ENCODE measurements at places on chromosomes 2 and 18.

DNA sequence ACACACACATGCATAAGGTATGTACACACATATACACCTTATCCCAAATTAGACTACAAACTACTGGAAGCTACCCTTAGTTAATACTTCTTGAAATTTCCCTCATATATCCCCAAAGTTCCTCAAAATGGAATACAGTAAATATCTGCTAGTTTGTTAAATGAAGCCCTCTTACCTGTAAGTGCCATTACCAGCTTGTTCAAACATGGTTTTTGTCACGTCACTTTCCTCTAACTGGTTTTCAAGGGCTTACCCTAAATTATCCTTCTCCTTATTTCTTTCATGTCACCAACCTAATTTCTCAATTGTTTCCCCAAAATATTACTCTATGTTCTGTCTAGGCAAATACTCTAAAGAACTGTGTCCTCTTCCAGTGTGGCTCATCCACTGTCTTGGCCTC is 24.4 kb upstream of the KIDINS220 start:
- DNase-seq, result no peak

- no peak for DNase-seq
Measured at GRCh38 chr2:45627911-45628310, 16.8 kb upstream of the SRBD1 start.

GRCh38 chr18:76416911-76417310 is 78.1 kb downstream of the ZNF516 start:
- DNase-seq, result no peak

- no peak for DNase-seq
Measured at GRCh38 chr2:66573821-66574233, 138.9 kb downstream of the MEIS1 start.

DNA sequence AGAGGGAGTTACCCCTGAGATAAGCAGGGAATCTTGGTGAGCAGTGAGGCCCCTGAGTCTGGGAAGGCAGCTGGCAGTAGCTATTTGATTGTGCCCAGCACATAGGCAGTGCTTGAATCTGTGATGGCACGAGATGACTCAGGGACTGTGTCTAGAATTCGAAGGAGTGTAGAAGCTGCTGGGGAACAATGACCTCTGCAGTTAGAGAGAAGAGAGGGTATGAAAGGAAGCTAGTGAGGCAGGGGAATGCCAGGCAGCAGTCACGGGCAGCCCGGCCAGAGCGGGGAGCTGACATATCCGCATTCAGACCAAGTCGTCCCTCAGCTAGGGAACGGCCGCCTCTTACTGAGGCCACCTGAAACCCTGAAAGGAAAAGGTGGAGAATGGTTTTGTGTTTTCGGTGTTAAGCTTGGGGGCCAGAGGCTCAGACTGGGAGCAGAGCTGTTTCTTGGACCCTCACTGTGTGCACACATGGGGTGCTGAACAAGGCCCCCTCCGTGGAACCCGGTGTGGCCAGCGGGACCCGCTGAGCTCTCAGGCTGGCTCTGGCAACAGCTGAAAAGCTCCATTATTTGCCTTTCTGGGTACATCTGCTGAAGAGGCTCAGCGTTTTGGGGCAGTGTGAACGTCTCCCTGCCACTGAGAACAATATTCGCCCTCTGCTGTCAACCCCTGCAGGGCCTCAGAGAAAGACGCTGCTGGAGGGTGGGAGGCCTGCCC is 32.9 kb downstream of the ARHGEF4 start:
- no peak for DNase-seq

DNA sequence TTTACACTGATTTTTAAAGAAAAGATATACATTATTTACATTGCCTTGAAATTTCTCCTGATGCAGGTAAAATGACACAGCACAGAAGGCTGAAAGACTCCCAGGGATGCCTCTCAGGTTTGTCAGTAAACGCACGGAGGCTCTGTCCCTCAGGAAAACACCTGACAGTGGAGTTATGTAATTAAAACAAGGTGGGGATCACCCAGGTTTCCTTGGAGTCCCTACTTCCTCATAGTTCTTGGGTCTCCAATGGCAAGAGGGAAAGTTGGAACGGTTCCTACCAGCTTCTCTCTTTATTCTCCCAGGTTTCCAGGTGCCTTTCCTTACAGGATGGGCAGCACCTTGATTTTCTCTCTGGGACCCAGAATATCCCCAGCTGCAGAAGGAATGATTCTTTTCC is 654.8 kb downstream of the SLC4A3 start:
- DNase-seq, result no peak

GRCh38 chr2:222481941-222482340 is 57.6 kb downstream of the SGPP2 start:
- no peak for DNase-seq

DNA sequence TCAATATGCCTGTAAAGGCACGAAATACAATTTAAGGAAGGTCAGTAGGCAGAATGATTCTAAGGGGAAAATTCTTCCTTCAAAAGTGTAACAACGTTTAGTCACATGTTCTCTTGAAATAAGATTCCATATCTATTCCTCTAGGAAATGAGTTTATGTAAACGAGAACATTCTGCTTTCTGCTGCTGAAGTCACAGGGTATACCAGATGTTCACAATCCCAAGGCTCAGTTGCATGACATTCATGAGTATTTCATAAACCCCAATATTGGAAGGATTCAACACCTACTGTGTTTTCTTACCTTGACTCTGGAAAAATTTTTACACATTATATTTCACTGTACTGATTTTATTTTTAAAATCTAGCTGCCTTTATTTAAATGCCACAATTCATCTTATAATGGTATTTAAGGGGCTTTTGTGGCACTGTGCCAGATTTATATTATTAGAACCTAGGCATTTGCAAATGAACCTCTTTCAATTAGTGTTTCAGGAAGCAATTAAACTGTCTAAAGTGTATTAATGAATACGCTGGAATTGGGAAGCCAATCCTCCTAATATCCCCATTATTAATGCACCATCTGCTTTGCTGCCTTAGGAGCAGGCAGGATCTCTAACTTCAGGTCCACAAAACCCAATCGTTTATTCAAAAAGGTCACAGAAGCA is 542.6 kb upstream of the KLHL29 start:
- no peak for DNase-seq

DNA sequence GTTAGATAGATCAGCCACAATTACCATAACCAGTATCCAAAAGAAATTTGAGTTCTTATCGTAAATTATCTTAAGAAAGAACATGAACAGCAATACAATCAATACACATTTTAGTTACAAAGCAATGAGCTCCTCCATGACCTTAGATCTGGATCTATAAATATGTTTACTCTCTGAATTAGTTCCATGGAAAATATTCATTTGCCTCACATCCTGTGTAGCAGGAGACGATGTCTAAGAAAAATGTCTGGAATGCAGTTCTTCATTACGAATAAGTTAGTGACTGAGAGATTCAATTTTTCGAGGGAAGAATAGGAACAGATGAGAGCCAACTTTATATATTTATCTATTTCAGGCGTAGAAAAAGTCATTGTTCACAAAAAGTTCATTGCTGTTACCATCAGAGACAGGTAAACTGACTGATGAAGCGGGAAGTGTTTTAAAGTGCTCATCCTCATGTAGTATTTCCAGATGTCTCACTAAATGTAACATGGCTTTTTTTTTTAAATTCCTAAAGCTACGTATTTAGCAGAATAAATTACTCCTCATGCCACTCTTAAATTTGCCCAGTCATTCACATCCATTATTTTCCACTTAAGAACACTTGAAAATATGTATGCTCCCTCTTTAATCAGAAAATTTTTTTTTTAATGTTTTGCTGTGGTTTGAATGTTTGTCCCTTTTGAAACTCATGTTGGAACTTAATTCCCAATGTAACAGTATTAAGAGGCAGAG is 106.5 kb upstream of the SCN1A start:
- DNase-seq, result no peak

DNA sequence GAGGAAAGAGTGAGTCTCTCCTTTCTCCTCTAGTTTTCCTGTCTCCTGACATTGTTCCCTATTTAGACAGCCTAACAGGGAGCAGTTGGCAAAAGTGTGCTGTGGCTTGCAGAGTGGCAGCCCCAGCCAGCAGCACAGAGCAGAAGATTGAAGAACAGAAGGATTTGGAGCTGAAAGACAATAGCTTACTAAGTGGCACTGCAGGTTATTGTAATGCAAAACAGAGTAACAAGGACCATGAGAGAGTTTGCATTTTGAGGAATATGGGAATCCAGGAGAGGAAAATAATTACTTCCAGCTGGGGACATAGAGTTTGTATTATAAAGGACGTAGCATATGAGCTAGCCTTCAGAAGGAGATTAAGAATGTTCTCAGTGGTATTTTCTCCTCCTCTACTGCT is 342.4 kb downstream of the AKAIN1 start:
- no peak for DNase-seq

DNA sequence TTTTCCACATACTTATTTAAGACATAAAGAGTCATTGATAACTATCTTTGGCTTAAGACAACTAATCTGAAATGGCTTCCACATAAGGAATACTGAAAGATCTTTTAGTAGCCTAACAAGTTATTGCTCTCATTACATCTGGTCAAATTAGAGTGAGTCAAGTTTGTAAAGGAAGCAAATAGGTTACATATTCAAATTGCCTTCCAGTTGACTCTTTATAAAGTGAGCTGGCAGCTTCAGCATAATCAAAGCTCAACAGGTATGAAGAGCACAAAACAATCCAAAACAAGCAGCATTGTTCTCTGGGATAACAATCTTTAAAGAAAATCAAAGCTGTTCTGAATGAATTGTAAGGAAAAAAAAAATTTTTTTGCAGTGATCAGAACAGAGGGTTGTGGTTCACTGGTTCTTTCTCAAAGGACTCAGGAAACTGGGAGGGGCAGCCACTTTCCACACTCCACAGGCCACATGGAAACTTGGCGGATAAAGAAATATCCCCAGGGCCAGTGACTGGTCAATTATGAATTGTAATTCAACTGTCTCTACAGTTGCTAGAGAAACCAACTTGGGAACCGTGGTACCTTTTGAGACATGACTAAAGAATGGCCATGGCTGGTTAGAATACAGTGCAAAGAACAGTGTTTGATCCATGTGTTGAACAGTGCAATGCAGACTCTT is 369.3 kb upstream of the KCNH7 start:
- no peak for DNase-seq

All from T-helper 9 cell (primary cell).